ENCODE measurements at places on chromosomes 7 and 10.

DNA sequence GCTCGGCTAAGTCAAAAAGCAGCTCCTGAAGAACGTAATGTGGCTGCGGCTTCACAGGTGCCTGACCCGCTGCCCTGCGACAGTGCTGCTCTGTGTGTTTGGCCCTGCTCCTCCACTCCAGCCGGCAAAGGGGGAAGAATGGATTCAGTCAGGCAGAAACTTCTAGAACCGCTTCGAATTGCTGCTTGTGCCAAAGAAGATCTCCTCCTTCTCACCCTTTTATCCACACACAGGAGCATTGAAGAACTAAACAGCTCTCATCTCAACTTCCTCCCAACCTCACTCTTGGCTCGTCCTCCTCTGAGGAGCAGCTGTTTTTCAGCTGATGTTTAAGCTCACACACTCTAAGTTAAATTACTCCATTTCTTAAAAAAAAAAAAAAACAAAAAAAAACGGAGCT lies 651.4 kb downstream of the INHBA start:
- DNase-seq: no peak

DNA sequence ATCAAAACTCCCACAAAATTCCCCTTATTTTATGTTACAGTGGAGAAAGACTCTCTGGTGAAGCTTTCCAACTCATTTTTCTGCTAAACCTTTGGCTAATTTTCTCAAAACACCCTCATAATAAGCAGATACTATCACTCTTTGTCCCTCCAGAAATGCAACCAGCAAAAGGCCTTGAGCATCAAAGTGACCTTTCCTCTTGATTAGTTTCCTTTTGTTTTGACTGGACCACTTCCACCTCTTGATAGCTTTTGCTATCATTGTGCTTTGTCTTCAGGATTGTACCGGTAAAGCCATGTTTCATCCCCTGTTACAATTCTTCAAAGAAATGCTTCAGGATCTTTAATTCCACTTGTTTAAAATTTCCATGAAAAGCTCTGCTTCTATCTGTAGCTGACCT lies 115.1 kb upstream of the SLC13A1 start:
- DNase-seq: no peak

GRCh38 chr7:36802459-36803135 lies 78.3 kb upstream of the AOAH start:
- no peak for DNase-seq

DNA sequence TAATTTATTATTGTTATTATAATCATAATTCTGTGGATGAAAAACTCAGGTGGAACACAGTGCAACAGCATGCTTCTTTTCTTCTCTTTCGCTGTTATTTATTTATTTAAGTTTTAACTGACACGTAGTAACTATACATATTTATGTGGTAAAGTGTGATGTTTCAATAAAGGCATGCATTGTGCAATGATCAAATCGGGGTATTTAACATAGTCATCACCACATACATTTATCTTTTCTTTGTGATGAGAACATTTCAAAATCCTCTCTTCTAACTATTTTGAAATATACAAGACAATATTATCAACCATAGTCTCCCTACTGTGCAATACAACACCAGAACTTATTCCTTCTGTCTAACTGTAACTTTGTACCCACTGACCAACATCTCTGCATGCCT lies 152.5 kb upstream of the LYZL1 start:
- DNase-seq: no peak

DNA sequence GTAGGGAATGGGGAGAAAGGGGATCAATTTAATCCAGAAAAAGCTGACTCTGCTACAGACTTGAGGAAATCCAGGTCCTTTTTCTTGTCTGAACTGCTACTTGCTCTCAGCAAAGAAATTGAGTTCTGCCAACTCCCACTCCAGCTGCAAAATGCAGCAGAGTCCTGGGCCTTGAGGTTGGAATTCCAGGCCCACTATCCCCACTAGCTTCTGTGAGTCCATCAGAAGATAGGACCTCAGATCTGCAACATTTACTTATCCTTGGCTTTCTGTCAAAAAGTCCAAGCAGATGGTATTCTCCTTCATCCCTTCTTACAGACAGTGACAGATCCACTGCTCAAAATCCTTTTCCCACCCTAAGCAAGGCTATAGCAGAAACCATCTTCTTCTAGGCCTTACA lies 219.2 kb downstream of the ARHGAP12 start:
- no peak for DNase-seq

- DNase-seq: no peak
These were observed 395 bp upstream of the ZNF25 start for GRCh38 chr10:37976880-37977203.

GRCh38 chr7:121384265-121384664 lies 11.8 kb downstream of the FAM3C start:
- no peak for DNase-seq
